ENCODE measurements at places on chromosomes 6 and 20. TPM values are rescaled to one million over a fixed set of nuclear protein-coding genes. Genes with fewer than 3 reads are reported as not detected.

The MYL9 gene
- 0.76 TPM for total RNA-seq

DNA sequence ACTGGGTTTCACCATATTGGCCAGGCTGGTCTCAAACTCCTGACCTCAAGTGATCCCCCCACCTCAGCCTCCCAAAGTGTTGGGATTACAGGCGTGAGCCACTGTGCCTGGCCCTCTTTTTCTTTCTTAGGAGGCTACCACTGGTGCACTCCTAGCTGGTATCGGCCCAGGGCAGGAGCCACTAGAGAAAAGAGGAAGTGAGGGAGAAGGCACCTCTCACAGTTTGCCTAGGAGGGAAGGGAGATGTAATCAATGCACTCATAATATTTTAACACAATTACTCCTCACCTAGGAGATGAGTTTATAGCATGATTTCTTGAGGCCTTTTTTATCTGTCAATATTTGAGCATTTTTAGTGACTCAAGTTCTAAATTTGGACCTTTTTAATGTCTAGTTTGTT, 189.0 kb upstream of the SOX4 start:
- DNase-seq: no peak

- no peak for DNase-seq
These were observed 318.9 kb downstream of the SYNE1 start for GRCh38 chr6:152318278-152318677.

GRCh38 chr20:23156170-23156841, 70.2 kb upstream of the CD93 start:
- DNase-seq: peak; percentile 71

DNA sequence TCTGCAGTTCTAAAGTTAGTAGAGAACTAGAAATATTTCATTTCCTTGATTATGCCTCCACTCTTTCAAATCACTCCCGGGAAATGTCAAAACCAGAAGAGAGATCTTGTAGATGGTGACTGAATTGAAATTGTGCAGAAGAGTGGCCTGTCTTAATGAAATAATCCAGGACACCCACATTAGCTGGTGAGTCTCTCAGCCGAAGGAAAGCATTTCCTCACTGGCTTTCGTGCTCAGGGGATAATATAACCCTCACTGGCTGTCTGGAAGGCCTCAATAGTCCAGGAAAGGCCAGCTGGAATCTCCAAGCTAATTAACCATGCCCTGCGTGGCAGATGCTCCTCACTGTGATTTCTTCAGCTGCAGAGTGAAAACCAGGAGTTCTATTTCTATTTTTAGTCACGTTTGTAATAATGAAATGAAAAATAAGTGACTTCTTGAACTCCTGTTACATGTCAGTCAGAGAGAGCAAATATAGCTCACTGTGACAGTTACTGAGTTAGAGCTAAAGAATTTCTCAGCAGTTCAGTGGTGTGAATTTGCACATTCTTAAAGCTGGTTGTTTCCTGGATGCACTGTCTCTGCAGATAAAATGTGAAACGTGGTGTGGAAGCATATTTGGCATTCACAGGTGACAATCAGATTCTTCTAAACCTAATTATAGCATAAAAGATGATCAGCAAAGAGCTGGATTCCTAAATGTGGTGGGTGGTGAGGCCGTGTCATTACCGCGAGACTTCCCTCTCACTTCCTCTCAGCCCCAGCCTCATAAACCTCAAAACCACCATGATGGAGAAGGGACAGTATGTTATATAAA, 211.7 kb downstream of the LMBRD1 start:
- DNase-seq: no peak

DNA sequence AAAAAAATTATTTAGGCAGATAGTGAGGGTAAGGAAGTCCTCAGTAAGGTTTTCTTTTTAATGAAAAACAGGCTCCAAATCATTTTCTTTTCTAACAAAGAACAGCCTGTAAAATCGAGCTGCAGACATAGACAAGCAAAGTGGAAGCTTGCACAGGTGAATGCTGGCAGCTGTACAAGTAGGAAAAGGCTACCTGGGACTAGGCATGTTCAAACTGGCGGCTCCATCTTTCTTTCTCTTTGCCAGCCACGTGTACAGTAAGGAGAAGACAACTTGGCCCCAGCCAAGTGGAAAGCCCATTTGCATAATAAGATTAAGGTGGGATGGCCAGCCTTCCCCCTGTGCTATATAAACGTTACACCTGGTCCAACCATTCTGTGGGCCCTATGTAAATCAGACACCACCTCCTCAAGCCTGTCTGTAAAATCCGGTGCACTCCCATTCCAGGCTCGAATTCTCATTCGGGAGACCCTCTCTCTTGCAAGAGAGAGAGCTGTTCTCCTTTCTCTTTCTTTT, 27.0 kb upstream of the SLC2A12 start:
- no peak for DNase-seq

- DNase-seq: no peak
These were observed 90.5 kb downstream of the SOD2 start for GRCh38 chr6:159602431-159603041.

GRCh38 chr6:1394514-1395463, 5.4 kb downstream of the FOXF2 start:
- DNase-seq: no peak

- DNase-seq: no peak
These were observed 12.8 kb upstream of the DNAAF9 start for GRCh38 chr20:3420211-3420707.

DNA sequence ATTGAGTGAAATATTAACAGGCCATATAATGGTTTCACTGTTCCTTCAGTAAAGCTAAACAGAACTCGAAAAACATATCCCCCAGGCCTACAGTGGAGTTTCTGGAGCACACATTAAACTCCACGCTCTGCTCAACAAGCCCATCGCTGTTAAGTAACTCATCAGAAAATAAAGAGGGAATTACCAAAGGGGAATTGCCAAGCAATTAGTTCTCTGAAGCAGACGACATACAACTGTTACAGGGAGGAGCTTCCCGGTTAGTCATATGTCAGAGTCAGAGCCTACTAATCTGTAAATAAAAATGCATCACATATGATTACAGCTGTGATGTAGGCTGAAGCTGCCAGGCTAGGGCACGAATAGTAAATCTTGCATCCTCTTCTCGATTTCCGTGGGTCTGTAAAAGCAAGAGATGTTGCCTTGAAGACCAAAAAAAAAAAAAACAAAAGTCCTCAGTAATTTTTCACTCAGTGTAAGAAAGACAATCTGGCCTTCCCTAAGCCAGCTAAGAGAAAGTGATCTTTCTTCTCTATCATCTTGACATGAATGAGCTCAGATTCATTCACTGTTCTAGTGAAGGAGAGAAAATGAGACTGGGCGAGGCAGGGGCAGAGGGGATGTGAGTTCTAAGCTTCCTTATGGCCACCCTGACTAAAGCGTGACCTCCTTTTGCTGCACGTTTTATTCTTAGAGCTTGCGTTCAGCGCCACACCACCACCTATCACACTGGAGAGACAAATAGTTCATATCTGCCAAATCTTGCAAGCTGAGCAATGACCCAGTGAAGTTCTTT, 13.8 kb downstream of the ATXN1 start:
- peak; percentile 25 for DNase-seq

- DNase-seq: peak; percentile 65
These were observed 79.8 kb upstream of the CHD6 start for GRCh38 chr20:41697861-41698559.

DNA sequence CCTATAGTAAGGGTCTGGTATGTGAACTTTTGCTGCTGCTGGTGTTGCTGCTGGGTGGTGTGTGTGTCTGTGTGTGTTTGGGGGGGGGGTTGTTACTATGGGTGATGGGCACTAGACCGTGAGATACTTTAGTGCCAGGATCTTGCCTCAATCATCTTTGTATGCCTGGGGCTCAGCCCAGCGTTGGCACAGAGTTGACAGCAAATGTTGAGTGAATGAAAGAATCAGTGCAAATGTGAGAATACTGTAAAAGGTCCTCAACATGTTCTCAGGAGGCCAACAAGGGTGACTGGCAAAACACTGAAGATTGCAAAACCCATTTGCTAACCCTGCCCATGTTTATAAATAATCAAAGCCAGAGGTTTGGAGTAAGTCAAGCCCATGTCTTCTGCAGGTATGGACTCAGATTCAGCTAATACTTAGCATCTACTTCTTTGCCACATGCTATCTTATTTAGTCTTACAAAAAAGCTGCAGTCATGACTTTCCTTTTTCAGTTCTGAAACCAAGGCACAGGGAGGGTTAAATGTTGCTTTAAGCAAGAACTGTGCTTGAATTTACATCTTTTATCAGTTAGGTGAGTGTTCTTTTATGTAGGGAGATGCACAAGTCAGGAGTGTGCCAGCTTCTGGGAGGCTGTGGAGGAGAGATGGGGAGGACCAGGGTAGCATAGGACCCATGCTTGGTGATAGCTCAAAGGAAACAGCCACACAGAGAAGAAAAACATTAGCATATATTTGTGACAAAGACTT, 125.3 kb upstream of the SPACA1 start:
- DNase-seq: no peak

All from HT-29 (cell line).